WERI-Rb-1 (cell line): ENCODE measurements at places on chromosomes 5 and 9.

DNA sequence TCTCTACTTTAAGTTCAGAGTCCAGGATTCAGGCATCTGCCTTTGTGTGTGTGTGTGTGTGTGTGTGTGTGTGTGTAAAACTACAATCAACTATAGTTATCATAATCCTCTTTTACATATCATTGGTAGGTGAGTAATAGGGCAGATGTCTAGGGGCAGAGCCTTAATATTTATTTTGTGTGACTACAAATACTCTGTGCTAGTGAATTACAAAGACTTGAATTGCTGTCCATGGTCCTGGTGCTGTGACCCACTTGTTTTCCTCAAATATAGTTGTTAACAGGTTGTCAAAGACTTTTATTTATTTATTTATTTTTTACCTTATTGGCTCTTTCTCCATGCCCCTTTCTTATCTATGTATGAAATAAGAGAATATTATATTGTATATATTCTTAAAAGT is 196.8 kb downstream of the ANXA1 start:
- DNase-seq = no peak

GRCh38 chr5:27124590-27124989 is 86.2 kb upstream of the CDH9 start:
- peak; percentile 45 for DNase-seq

DNA sequence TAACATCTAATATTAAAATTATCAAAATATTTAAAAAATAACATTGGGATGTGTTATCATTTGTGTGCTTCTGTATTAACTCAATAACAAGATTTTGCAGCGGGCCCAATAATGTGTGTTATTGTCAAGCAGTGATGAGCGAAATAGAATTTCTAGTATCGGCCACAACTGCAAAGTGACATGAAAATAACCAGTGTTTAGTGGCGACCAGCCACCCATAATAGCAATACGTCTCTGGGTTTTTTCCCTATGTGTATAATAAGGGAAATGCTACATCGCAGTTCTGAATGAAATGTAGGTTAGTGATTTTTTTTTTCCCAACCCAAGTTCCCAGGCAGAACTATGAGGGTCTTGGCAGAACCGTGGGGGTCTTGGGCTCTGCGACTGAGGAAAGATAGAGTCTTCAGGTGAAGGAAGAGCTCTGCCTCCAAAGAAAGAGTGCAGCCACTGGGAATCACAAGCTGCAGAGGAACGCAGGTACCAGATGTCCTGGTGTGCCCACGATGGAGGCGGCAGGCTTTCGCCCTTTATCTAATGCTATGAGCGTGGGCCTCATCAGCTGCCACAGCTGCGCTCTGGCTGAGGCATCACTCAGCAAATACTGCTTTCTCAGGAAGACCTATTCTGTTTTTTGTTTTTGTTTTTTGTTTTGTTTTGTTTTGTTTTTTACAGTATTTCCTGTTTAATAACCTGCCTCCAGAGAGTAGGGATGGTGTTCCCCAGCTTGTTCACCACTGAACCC is 235.0 kb downstream of the ROR2 start:
- DNase-seq = no peak

- no peak for DNase-seq
Measured at GRCh38 chr5:57316798-57317327, 143.0 kb downstream of the GPBP1 start.

DNA sequence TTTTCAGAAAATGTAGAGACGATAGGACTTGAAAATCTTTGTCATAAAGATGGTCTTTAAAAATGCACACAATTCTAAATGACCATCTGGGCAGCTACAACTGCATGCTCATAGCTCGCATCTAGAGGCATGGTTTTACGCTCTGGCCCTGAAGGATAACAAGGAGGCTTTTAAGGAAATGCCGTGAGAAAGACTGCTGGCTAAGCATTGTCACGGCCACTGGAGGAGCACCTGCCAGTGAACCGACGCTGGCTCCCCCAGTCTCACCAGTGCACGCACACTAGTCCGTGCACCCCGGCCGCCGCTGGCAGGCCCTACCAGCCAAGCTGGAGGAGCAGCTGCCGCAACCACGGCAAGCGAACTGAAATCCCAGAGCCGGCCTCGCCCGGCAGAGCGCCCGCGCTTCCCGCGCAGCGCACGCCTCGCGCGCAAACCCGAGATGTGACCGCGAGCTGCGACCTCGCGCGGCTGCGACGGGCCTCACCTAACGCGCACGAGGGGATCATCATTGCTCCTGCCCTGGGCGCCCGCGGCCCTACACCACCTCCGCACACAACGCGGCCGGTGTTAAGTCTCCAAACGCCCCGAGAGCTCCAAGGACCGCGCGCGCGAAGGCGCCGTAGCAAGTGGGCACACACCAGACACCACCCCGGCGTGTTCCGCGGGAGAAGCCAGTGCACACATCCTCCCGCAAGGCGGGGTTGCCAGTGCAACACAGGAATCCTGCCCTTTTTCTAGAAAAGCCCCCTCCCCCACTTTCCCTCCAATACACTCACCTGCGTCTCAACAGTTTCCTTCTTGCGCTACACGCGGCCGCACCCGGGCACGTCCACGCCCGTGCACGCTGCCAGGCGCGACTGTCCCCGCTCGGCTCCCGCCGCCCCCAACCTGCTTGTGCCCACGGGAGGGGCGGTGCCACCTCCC is 5.3 kb downstream of the ELAVL2 start:
- peak; percentile 55 for DNase-seq

GRCh38 chr5:124678922-124679519 is 67.4 kb downstream of the ZNF608 start:
- DNase-seq = no peak

DNA sequence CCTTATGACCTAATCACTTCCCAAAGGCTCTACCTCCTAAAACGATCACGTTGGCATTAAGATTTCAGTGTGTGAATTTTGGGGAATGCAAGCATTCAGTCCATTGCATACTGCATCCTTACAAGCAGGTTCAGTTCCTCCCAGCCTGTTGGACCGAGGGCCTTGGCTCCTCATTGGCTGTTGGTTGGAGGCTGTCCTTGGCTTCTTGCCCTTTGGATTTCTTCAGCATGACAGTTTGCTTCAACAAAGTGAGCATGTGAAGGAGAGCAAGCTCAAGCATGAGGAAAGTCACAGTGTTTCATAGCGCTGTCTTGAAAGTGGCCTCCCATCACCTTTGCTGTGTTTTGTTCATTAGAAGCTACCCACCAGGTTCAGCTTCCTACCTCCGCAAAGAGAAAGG is 109.5 kb downstream of the GADD45G start:
- no peak for DNase-seq

- no peak for DNase-seq
Measured at GRCh38 chr9:112072721-112073638, 102.1 kb downstream of the SUSD1 start.
